GM03348 (cell line): ENCODE measurements at places on chromosomes 7 and 10.

- DNase-seq: no peak
Measured at GRCh38 chr7:4742051-4742573, 33.3 kb upstream of the AP5Z1 start.

GRCh38 chr7:17845197-17845547 is 95.1 kb downstream of the SNX13 start:
- no peak for DNase-seq

GRCh38 chr7:127782654-127783559 is 130.9 kb downstream of the SND1 start:
- DNase-seq: peak; percentile 17

GRCh38 chr7:35259523-35259908 is 5.6 kb upstream of the TBX20 start:
- no peak for DNase-seq

DNA sequence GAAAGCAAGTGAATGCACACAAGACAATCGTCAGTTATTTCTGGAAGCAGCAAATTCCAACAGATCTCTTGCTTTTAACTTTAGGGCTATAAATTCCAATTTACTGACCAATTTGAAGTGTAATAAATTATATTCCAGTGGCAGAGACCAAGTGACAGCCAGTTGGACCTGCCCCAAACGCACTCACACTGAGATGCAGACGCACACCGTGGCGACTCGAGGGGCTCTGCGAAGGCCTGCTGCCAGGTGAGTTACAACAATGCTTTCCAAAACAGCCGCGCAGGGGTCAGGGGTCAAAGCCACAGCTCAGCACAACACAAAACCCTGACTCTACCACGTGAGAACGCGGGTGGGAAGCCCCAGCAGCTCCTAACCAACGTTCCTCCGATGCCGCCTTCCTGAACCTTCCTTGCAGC is 97.4 kb downstream of the ZRANB1 start:
- DNase-seq: no peak

- DNase-seq: no peak
Measured at GRCh38 chr10:101388676-101389276, 34.8 kb downstream of the BTRC start.

DNA sequence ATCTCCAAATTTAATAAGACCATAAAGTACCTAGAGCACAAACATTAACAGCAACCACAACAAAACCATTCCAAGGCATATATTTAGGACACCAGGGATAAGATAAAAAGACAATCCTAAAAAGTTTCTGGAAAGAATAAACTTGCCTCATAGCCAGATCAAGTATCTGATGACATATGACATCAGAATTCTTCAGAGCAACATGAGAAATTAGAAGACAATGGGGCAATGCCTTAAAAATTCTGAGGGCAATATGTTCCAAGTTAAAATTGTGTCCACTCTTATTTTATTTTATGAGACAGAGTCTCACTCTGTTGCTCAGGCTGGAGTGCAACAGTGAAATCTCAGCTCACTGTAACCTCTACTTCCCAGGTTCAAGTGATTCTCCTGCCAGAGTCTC is 2.8 kb downstream of the EFCAB10 start:
- no peak for DNase-seq

DNA sequence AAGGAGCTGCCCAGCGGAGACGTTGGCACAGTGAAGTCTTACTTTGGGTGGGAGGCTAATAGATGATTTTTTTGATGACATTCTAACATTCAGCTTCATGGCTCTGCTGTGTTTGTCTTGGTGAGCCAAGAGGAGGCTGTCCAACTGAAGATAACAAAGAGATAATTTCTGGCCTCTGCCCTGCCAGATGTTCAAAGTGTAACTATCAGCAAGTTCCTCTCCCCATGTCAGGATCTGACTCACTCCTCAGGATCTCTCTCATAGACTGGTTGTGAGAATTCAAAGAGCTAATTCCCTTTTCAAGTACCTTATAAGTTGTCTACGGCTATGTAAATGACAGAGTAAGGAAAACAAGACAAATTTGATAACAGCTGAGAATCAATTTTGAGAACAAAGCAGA is 1340.9 kb downstream of the XPNPEP1 start:
- DNase-seq: peak; percentile 39

- DNase-seq: no peak
Measured at GRCh38 chr7:150385302-150385723, 6.2 kb downstream of the ZNF775 start.

DNA sequence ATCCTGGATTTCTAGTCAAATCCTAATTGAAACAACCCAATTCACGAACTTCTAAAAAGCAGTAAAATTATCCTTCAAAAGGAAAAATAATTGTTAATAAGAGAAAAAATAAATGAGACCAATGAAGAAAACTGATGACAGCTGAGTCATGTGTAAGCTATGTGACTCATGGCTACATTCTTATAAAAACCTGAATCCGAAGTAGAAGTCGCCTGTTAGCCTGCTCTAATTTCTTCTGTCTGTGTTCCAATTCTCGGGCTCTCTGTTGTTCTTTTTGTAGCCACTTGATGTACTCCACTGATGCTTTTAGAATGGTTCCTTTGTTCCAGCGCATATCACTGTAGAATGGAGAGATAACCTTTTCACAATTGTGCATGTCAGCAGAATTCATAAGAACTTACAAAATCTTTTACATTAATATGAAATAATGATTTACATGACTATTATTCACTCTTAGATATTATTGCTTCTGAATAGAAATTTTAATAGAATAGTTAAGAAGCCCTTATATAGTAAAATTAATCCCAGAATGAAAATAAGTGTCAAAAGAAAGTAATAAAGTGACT is 88.8 kb downstream of the TFEC start:
- DNase-seq: no peak

- no peak for DNase-seq
Measured at GRCh38 chr7:155201325-155202087, 96.2 kb upstream of the INSIG1 start.

GRCh38 chr7:37385787-37386186 is 62.9 kb downstream of the ELMO1 start:
- no peak for DNase-seq

DNA sequence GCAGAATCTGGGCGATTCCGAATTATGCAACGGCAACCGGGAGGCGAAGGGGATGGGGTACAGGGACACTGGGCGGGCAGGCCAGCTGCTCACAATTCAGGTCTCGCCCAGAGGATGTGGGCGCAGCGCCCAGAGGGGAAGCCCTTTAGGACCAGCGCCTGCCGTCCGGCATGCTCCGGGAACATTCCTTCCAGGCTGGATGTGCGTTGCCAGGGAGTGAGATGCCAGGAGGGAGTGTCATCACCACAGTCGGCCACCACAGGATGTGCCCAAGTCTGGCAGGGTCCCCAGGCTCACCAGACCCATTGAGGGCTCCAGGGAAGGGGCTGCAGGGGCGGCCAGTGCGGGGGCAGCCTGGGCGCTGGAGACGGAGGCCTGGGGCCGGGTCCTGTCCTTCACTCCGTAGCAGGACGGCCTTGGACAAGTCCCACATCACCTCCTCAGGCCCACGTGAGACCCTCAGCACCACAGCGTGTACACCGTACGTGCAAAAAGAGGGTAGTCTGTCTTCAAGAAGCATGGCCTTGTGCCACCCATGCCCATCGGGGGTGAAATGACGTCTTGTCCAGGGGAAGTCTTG is 63.9 kb downstream of the FOXL3 start:
- DNase-seq: no peak

- no peak for DNase-seq
Measured at GRCh38 chr7:132254455-132254854, 321.8 kb downstream of the PLXNA4 start.

- DNase-seq: no peak
Measured at GRCh38 chr10:48907730-48908129, 31.9 kb downstream of the LRRC18 start.
